HepG2 (cell line): ENCODE measurements at places on chromosomes 4 and X.
A peak's percentile ranks its signal among the peaks of the same experiment; 100 is the strongest.

- DNase-seq, result no peak
These were observed 10.9 kb upstream of the DCTD start for GRCh38 chr4:182928061-182928460.

GRCh38 chr4:153346563-153346962, 2.1 kb downstream of the MND1 start:
- no peak for DNase-seq

- no peak for DNase-seq
These were observed 216.6 kb downstream of the KDR start for GRCh38 chr4:54908763-54909162.

DNA sequence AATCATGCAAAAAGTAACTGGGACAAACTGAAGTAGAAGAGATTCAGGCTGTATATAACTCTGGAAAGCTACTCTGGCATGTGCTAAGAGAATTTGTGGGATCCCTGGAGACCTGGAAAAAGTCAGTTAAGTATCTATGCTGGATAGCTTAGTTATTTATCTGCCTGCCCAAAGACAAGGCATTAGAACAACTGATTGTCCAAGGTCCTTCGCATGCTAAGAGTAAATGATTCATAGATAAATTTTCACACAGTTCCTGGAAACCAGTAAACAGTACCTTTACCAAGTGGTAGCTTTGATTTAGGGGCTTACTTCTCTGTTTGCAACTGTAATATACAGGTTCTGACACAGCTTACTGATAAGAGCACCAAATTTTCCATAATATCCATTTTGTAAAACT, 104.8 kb downstream of the ATP11C start:
- peak; percentile 1 for DNase-seq

GRCh38 chr4:77093401-77093800, 17.6 kb upstream of the CCNI start:
- no peak for DNase-seq

GRCh38 chr4:6875431-6875831, 34.2 kb upstream of the TBC1D14 start:
- no peak for DNase-seq

- no peak for DNase-seq
These were observed 212.4 kb upstream of the GPC4 start for GRCh38 chrX:133627673-133628072.

DNA sequence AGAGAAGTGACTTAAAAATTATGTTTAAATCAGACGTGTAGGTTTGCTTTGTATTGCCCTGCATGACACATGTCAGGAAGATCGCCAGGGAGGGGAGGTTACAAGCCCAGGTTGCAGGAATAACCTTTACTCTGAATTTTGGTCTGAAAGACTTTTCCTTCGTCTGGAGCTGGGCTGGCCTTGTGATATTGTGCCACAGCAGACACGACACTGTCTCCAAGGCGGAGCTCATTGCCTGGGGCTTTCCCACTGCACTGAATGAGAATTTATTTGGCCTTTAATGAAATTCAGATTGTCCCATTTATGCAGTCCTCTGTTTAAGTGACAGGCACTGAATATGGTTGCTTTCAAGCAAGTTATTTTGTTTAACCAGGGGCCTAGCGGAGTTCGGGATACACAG, 45.1 kb downstream of the RHOH start:
- no peak for DNase-seq

DNA sequence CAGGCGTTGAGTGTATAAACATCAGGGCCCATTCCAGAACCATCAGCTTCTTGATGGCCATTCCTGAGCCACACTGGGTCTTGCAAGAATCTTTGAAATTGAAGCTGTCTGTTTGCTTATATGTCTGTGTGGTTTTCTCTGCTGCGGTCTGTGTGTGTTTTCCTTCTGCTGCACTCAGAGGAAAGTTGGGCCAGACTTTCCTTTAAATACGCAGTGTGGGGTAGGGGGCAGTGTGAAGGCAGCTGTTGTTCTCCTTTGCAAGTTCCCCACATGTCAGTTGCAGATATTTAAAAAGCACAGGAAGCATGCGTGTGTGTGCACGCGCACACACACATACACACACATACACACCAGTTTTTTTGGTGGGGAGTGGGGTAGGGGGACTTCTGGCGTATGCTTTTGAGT, 32.1 kb downstream of the CCKAR start:
- DNase-seq, result no peak

DNA sequence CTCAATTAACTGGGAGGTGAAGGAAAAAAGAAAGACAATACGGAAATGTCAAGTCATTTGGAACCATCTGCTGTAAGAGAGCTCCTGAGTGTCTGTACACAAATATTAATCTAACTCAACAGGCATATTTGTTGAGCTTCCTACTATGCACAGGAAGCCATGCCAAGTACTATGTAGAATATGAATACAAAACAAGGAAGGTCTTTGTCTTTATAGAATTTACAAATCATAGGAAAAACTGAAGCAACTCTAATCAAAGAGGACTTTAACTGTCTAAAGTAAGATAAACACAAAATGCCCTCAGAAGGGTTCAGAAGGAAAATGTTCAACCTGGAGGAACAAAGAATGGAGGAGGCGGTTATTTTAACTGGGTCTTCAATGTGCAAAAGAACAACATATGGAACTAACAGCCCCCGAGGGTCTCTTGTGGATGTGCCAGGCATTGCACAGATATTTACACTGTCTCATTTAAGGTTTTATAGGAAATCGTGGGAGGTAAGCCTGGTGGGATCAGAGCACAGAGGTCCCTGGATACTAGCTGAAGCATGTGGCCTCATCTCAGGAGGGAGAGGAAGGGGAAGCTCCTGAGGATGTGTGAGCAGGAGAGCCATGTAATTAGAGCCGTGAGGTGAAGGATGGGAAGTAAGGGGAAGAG, 5.8 kb downstream of the FAM114A1 start:
- DNase-seq, result peak; percentile 54

DNA sequence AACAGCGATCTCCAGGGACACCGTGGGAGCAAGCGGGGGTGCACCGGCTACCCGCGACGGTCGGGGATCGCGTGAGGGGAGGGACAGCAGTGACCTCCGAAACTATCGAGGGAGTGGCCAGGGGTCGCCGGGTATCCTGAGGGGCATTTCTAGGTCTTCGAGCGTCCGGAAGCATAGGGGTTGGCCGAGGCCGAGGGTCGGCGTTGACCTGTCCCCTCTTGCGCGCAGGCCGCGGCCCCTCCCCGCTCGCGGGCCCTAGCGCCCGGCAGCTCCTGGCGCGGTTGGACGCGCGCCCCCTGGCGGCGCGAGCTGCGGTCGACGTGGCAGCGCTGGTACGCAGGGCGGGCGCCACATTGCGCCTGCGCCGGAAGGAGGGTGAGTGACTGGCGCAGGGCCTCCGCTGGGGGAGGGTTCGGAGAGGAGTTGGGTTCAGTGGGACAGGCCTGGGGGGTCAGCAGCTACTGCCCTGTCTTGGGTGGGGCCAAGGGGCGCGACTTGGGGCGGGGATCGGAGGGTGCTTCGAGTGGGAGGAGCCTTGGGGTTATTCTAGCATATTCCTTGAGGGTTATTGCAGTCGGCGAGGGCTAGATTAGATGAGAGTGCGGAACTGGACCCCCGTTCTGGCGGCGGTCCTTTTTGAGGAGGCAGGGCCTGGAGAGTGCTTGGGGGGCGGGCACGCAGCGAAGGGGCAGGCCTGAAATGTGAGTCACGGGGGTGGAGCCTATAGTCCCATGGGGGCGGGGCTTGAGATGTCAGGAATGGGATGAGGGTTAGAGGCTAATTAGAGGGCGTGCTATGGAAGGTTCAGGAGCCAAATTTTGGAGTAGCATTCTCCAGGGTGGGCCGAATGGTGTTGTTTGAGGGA, 1.2 kb downstream of the MAGIX start:
- peak; percentile 53 for DNase-seq
